LoVo (cell line): ENCODE measurements at places on chromosomes 6 and 20.

GRCh38 chr20:62550087-62550632 is 74.4 kb upstream of the GATA5 start:
- no peak for DNase-seq

DNA sequence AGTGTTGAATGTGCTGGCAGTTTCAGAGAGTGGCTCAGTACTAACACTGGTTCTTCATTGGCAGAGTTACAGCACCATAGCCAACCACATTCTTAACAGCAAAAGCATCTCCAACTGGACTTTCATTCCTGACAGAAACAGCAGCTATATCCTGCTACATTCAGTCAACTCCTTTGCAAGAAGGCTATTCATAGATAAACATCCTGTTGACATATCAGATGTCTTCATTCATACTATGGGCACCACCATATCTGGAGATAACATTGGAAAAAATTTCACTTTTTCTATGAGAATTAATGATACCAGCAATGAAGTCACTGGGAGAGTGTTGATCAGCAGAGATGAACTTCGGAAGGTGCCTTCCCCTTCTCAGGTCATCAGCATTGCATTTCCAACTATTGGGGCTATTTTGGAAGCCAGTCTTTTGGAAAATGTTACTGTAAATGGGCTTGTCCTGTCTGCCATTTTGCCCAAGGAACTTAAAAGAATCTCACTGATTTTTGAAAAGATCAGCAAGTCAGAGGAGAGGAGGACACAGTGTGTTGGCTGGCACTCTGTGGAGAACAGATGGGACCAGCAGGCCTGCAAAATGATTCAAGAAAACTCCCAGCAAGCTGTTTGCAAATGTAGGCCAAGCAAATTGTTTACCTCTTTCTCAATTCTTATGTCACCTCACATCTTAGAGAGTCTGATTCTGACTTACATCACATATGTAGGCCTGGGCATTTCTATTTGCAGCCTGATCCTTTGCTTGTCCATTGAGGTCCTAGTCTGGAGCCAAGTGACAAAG is 17.0 kb upstream of the ADGRF4 start:
- no peak for DNase-seq

DNA sequence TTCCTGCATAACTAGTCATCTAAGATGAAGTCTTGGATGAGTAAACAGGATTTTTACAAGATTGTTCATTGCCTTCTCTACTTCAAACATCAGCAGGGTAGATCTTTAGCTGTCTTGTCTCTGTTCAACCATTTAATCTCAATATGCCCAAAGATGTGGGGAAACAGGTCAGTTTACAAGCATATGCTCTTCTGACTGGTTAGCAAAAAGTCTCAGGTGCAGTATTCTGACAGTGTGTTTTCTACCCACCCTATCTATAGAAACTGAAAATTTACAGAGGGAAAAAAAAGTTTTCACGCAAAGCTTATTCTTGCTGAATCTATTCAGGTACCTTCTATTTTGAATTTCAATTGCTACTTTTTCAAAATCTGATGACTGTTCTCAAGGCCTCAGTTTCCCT is 29.0 kb downstream of the MAP3K5 start:
- DNase-seq = no peak

DNA sequence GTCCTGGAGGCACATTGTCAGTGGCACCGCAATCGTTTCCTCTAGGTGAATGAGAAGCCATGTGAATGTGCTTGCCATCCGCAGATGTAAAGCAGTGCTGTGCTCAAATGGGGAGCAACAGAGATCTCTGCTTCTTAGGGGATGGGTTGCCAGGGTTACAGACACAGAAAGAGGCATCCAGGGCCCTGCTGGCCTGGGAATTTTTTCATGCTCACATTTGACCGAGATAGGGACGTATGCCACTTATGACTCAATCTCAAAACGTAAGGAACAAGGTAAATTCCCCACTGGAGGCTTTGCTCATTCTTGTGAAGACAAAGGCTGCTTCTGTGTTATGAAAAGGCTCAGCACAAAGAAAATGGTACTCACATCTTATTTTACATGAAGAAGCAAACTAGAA is 11.0 kb downstream of the C6orf118 start:
- DNase-seq = no peak

GRCh38 chr6:87645080-87645479 is 55.1 kb downstream of the ORC3 start:
- DNase-seq = no peak

GRCh38 chr20:35232575-35232974 is 6.1 kb downstream of the MMP24 start:
- no peak for DNase-seq

- DNase-seq = no peak
Observed at GRCh38 chr6:38617856-38618255, 21.9 kb downstream of the BTBD9 start.

- DNase-seq = no peak
Observed at GRCh38 chr20:17910828-17911294, 57.7 kb downstream of the SNX5 start.

DNA sequence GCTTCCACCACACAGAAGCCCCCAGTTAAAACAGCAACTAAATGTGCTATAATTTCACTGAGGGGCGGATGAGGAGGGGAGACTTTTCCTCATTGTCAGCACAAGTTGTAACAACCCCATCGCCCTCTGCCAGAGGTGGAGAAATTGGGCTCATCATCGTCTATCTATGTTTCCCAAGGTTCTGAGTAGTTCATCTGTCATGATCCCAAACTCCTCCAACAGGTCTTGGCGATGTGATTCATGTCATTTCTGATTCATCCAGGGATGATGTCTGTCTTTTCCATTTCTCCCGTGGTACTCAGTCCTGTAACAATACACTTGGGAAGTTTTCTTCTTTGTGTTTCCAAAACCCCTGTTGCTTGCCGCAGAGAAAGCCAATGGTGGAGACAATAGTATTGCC is 51.0 kb downstream of the TFAP2A start:
- no peak for DNase-seq

- DNase-seq = no peak
Observed at GRCh38 chr20:51249215-51249614, 226.3 kb upstream of the KCNG1 start.

DNA sequence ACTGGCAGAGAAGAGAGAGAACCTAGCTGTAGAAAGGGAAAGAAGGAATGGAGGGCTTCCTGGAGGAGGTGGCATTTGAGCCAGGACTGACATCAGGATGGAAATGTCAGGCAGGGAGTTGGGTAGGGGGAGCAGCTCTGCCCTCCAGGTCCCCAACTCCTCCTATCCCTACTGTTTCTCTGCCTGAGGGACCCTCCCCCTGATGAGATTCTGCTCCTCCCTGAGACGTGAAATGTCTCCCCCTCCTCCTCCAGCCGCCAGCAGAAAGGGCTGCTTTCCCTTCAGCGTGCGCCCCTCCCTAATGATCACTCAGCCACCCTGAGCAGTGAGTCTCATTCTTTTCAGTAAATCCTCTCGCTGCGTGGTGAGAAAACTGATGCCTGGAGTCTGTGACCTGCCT is 40.6 kb downstream of the HLA-DPB1 start:
- DNase-seq = no peak

DNA sequence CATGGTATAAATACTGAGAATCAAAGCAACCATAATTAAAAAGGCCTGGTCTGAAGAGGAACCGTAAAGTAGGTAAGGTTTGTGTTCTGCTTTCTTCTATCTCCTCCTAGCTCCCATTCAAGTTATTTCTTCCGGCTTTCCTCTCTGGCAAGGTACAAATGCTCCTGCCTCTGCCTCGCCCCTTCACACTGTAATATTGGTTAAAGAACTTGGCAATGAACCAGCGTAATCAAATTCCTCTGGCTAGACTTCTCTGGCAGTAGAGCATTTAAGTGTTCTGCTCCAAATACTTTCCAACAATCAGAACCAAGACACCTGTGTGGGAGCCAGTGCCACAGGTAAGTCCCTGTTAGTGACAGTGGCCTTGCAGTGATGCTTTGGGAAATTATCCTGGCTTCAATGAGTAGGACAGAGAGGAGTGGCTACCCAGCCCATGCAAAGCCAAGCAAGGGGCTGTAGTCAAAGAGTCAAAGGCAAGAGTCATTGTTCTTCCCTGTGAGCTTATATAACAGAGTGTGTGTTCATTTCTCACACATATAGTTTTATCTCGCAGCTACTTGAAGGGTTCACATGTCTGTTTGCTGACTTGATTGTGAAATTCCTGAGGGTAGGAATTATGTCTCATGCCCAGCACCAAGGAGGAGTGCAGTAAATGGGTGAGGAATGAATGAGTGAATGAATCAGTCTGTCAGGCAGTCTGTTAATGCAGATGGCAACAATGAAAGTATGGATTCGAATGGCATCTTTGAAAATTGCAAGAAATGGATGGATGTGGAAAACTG is 329.3 kb downstream of the NRN1 start:
- no peak for DNase-seq

DNA sequence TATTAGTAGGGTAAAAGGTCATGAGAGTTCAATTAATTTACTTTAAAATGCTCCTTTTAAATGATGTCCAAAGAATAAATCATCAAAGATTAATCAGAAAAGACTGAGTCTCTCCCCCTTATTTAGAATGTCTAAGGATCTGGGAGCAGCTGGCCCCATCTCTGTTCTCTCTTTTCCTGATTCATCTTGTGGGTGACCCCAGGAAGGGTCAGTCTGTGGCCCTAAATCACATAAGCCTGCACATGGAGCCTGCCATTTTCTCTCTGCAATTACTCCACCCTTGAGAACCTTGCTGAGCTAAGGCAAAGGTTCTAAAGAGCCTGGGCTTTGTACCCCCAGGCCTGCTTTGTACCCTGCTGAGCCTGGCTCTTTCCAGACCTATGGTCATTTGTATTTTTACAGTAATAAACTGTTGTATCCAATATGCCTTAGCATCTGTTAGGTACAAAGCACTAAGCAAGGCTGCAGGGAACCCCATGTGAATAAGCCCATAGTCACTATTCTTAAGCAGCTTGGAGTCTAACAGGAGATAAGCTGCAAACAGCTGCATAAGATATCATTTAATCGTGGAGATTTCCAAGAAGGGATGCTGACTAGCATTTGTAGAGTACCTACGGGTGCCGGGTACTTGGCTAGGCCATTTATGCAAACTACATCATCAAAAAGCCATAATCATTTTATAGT is 431.0 kb upstream of the MARCKS start:
- no peak for DNase-seq

DNA sequence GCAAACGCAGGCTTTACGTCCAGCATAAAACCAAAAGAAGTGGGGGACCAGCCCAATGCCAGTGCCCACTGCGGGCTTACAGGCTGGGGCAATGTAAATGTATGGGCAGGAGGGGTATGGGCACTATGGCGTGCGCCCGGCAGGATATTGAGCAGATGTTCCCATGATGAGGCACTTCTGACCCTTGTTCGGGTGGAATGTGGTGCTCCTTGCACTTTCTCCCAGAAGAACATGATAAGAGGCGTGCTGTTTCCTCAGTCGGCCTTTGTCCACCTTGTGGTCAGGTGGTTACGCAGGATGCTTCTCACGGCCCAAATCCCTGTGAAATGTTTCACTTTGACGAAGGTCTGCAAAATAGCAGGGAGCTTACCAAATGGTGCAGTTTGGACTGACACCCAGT is 4.8 kb upstream of the GPR31 start:
- DNase-seq = no peak

DNA sequence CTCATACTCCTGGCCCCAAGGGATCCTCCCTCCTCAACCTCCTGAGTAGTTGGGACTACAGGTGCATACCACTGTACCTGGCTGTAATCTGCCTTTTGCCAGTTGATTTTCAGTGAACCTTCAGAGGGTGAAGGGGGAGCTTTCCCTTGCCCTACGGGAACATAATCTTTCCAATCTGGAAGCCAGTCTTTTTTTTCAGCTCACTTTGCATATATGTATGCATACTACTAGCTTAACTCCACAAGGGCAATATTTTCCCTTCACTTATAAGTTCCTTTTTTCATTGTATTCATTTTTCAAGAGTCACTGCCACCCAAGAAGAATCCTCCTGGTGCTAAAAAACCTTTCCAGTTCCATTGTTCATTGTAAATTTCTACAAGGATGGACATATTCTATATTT is 53.4 kb upstream of the GCM1 start:
- DNase-seq = no peak

GRCh38 chr6:80550748-80551147 is 444.3 kb downstream of the BCKDHB start:
- no peak for DNase-seq

GRCh38 chr6:57205550-57206328 is 16.4 kb downstream of the RAB23 start:
- DNase-seq = no peak

- no peak for DNase-seq
Observed at GRCh38 chr6:75449630-75450206, 43.9 kb downstream of the FILIP1 start.

GRCh38 chr6:1594445-1595200 is 15.1 kb upstream of the FOXC1 start:
- DNase-seq = no peak

- DNase-seq = no peak
Observed at GRCh38 chr6:2751871-2752270, 1.1 kb upstream of the MYLK4 start.

- DNase-seq = no peak
Observed at GRCh38 chr6:108157981-108158525, 7.8 kb upstream of the NR2E1 start.

DNA sequence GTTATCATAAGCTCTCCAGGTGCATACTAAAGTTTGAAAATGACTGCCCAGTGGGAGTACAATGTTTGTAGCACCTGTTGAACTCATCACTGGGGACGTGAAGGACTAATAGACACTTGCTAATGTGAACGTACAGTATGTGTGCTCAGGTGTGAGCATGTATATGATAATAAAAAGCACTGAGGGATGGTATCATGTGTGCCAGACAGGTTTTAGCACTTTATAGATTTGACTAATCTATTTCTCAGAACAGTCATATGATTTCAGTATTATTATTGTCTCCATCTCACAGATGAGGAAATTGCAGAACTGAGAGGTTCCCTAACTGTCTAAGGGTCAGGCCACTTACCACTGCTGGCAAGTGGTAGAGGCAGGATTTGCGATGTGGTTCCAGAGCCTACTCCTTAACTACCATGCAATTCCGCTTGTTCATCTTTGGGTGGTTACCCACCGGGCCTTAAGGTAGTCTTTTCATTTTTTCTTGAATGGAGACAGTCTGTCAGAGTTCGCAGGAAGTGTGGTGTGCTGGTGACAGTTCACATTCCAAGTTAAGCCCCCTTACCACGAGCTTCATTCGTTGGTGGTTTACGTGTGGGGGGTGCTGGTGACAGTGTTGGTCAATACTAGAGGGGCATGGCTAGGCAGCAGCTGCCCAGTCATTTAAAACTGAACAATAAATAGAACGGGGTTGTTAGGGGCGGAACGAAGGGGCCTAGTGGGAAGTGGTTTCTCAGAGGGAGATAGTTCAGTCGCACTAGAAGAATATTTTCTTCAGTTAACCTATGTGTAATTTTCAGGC is 46.8 kb downstream of the RREB1 start:
- no peak for DNase-seq

- DNase-seq = no peak
Observed at GRCh38 chr6:162825597-162825996, 97.8 kb downstream of the PACRG start.

- no peak for DNase-seq
Observed at GRCh38 chr6:100999034-100999597, 118.0 kb upstream of the ASCC3 start.
